ENCODE measurements at places on chromosomes 11 and 22. TPM values are rescaled to one million over a fixed set of nuclear protein-coding genes. Genes with fewer than 3 reads are reported as not detected.

- no peak for DNase-seq
Observed at GRCh38 chr22:43153899-43154298, 2.5 kb downstream of the TSPO start.

GRCh38 chr11:3035333-3035732 is 21.9 kb downstream of the CARS1 start:
- DNase-seq = no peak

GRCh38 chr11:45280449-45280848 is 5.7 kb downstream of the SYT13 start:
- DNase-seq = no peak

Gene AQP11
- 0.78 TPM for total RNA-seq

DNA sequence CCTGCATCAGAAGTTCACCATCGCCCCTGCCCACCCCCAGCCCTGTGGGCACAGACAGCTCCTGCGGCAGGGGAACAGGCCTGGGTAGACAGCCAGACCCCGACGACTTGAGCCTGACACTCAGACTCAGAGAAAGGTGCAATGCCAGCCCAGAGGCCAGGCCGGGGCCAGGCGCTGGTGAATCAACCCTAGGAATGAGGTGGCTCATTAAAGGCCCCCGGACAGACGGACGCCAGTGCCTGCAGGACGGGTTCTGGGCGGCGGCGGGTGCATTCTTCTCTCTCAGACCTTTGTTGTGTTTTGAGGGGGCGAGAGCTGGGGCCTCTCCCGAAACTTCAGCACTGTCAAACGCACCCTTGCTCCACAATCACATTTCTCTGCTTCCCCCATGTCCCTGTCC is 5.6 kb downstream of the OVOL1 start:
- no peak for DNase-seq

DNA sequence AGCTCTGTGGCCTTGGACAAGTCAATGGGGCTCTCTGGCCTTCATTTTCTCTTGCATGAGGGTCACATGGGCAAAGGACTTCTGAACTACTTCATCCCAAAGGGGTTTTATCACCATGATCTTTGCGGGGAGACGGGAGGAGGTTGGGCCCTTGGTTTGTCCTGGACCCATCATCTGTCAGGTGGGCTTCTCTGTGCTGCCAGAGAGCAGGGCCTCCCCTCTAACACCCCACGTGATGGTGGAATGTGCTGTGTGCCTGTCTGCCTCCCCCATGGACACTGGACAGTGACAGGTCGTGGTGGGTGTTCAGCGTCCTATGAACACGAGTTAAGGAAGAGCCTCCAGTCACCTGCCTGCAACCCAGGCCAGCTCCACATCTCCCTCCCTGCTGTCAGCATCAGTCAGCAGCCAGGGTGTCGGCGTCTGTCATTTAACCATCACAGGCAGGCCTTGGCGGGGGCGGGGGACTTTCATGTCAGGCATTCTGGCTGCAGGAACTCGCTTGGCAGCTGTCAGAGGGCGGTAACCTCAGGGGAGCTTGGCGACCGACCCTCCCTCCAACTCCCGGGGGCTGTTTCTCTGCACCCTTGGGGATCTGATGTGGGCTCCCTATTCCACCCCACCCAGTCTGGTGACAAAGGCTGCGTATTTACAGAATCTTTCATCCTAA is 2.6 kb upstream of the SUN2 start:
- no peak for DNase-seq

Gene GPHA2
- not detected for total RNA-seq

DNA sequence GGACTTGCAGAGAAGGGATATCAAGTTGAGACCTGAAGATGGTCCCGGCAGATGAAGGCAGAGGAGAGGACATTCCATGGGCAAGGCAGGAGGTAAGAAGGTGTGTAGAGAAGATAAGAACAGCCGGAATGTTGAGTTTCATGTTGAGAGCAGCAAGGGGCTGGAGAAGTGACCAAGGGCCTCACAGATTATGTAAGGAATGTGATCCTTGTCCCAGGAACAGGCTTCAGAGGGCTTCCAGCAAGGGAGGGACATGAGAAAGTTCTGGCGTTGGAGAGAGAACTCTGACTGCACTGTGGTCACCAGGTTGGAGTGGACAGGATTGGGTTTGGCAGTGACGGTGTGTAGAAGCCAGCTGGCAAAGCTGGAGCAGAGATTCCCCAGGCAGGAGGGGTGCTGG is 27.6 kb upstream of the PPFIA1 start:
- no peak for DNase-seq

Gene KRTAP5-1
- not detected for total RNA-seq

DNA sequence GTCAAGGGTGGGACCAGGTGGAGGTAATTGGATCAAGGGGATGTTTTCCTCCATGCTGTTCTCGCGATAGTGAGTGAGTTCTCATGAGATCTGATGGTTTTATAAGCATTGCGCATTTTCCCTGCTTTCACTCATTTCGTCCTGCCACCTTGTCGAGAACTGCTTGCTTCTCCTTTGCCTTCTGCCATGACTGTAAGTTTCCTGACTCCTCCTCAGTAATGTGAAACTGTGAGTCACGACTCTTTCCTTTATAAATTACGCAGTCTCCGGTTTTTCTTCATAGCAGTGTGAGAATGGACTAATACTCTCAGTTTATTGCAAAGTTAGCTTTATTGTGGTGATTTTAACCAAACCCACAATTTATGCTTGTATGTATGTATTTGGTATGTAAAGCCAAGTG is 878.5 kb upstream of the ANO3 start:
- no peak for DNase-seq

Gene TMEM25
- total RNA-seq = 10.8 TPM

DNA sequence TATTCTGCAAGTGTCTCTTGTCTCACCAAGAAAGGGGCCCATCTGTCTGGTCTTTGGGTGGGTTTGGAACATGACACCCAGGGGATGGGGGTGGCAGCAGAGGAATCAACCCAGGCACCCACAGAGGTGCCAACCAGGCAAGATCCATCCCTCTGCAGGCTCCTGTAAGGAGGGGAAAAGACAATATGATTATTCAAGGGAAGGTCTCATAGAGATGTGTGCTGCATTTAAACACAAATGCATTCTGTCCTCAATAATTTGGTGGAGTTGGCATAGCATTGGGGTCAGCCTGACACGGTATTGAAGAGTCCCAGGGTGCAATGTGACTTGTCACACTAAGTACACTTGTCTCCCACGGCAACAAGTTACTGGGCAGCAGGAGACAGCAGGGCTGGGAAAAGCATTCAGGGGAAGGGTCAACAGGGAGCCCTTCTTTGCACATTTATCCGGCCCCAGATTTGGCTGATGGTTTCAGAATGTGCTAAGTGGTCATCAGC is 33.1 kb upstream of the SPON1 start:
- DNase-seq = no peak

DNA sequence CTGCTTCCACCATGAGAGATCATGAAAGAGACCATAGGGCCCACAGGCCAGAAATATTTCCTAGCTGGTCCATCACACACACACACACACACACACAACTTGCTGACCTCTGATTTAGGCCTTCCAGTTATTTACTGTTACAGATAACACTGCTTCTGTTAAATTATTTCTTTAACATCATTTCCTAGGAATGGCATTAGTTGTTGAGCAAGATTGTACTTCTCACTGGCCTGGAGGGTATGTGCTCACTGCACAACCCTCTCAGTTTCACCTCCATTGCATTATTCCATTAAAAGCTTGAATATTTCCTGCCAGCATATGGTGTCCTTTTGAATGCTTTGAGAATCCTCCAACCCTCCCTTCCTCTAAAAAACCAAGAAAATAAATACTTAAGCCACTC is 104.4 kb downstream of the MICAL2 start:
- no peak for DNase-seq

Gene OR6A2
- total RNA-seq = not detected

- peak; percentile 53 for DNase-seq
Observed at GRCh38 chr11:76656050-76656531, 14.5 kb downstream of the LRRC32 start.

- DNase-seq = no peak
Observed at GRCh38 chr22:28594797-28595462, 84.7 kb downstream of the TTC28 start.

DNA sequence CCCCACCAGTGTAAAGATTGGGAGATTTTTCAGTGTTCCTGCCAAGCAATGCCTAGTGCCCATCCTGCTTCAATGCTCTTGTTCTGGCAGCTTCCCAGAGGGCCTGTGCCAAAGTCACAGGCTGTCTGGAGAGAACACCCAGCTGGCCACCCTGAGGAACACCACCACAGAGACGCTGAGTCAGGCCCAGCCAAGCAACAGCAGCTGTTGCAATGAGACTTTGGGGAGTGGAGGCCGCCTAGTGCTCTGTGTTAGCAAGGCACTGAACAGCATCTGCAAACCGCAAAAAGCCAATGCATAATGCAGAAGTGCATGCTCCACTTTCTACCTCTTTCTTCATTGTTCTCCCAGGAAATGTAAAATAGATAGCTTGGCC is 168.1 kb downstream of the NXPE2 start:
- peak; percentile 70 for DNase-seq

GRCh38 chr11:45667929-45668680 is 2.7 kb upstream of the CHST1 start:
- DNase-seq = no peak

DNA sequence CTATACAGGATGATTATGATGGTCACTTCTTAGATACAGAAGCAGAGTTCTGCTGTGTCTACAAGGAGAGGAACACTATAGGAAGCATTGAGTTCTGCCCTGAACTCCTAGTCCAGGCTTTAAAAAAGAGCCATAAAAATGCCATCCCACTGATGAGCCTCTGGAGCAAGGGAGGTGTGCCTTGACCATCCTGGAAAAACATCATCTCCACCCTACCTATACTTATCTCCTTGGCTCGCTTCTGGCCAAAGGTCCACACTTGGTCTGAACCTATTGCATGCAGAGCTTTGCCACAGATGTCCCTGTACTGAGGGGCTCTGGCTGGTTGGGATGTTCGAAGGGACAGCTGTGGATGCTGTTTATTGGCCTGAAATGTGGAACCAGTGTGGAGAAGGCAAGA is 4.3 kb upstream of the PEX26 start:
- no peak for DNase-seq

- no peak for DNase-seq
Observed at GRCh38 chr11:119525867-119526196, 102.9 kb upstream of the THY1 start.

DNA sequence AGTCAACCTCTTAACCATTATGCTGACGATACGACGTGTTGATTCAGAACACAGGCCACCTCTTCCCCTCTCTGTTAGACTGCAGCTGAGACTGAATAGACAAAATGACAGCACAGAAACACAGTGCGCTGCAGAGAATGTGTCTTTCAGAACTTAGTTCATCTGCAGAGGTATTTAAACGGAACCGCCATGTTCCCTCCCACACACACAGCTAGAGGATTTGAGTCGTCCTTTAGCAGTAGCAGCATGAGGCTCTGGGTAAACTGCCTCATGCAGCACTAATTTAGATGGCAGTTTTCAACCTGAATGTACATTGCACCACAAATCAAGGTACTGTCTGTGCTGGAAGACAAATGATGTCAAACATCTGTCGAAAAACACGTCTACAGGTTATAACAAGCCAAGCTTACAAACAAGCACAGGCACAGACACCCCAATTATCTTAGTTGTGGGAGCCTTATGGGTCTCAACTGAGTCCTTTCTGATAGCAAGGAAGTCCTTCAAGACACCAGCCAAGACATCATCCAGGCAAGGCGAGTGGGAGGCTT is 76.6 kb upstream of the LRRC4C start:
- DNase-seq = no peak

Gene LARGE2
- total RNA-seq = not detected

DNA sequence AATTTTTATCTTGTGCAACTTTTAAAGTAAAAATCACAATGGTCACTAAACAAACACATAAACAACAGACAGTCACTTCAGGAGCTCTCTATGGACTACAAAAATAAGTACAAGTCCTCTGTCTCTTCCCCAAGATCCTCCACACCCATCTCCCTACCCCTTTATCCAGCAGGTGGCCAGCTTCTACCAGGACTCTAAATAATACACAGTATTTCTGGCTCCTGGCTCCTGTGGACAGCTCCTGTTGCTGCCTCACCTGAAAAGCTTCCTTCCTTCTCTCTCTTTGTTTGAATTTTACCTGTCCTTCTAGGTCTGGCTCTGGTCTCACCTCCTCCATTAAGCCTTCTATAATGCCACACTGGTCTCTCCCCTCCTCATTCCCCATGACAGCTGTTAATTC is 86.1 kb downstream of the CLPB start:
- no peak for DNase-seq

Gene NAA40
- total RNA-seq = 18.7 TPM

Gene HOATZ
- total RNA-seq = not detected

Gene TMEM191B
- 1.0 TPM for total RNA-seq

DNA sequence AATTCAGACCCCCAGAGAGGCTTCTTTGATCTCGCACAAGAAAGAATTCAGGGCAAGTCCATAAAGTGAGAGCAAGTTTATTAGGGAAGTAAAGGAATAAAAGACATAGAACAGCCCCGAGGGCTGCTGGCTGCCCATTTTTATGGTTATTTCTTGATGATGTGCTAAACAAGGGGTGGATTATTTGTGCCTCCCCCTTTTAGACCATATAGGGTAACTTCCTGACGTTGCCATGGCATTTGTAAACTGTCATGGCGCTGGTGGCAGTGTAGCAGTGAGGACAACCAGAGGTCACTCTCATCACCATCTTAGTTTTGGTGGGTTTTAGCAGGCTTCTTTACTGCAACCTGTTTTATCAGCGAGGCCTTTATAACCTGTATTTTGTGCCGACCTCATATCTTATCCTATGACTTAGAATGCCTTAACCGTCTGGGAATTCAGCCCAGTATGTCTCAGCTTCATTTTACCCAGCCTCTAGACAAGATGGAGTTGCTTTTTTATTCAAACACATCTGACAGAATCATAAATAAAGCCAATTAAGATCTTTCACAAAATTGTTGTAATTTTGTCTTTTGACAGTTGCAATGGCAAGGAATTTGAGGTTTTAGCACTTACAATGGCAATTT is 7.6 kb downstream of the DDIAS start:
- no peak for DNase-seq

DNA sequence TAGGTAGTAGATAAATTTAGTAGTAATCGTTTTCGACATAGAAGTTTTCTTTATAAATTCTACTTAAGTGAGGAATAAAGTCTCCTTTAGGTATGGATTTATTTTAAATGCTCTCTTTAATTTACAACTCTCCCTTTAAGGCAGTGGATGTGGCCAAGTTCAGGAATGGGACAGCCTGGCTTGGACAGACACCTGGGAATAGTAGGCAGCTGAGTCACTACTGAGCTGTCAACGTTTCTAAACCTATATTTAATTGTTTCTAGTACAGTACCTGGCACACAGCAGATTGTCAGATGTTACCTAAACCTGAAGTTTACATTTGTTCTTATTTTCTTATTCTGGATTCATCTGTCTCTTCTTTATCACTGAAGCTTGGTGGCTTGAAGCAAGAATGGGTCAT is 85.1 kb downstream of the DEPDC5 start:
- DNase-seq = no peak

- DNase-seq = no peak
Observed at GRCh38 chr11:131471976-131472375, 101.6 kb downstream of the NTM start.

- DNase-seq = no peak
Observed at GRCh38 chr11:113876798-113877669, 1.7 kb upstream of the USP28 start.

DNA sequence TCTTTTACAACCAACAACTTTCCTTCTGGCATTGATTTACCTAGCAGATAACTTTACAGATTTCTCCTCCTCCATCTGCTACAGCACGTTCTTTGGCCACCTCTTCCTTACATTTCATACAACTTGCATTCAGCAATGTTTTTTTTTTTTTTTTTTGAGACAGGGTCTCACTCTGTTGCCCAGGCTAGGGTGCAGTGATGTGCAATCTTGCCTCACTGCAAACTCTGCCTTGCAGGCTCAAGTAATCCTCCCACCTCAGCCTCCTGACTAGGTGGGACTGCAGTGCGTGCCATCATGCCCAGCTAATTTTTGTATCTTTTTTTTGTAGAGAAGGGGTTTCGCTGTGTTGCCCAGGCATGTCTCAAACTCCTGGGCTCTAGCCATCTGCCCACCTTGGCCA is 6.5 kb downstream of the PDE3B start:
- no peak for DNase-seq
